ENCODE measurements at places on chromosomes 4 and X.

- no peak for DNase-seq
Observed at GRCh38 chr4:14943749-14944148, 58.5 kb upstream of the CPEB2 start.

DNA sequence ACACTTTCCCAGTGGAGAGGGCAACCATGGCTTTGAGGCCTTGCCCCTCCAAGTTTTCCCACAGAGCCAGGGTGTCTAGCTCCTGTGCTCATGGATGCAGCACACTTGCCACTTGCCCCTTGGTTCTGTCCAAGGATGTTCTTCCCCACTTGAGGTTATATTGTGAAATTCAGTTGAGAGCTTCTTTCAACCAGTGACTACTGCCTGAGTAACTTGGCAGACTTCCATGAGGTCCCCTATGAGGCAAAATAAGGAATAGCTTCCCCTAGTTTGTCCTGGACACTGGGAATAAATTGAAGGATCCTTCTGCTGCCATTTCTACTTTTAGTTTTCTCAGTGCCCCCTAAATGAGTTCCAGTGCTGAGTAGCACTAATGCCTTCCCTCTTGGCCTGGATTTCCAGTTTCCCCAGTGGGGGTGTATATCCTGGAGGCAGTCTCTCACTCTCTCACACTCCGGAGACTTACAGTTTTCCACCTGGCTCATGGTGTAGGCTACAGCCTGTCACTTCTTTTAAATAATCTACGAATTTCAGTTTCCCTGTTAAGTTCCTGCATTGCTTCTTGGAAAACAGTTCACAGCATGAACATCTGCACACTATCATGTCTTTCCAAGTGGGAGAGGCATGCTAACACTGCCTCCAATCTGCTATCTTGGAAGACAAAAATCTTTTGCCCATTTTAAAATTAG, 36.4 kb upstream of the ADH4 start:
- no peak for DNase-seq

- DNase-seq = no peak
Observed at GRCh38 chr4:93351846-93352245, 476.7 kb upstream of the ATOH1 start.

- no peak for DNase-seq
Observed at GRCh38 chr4:8132947-8133705, 25.5 kb downstream of the ABLIM2 start.

DNA sequence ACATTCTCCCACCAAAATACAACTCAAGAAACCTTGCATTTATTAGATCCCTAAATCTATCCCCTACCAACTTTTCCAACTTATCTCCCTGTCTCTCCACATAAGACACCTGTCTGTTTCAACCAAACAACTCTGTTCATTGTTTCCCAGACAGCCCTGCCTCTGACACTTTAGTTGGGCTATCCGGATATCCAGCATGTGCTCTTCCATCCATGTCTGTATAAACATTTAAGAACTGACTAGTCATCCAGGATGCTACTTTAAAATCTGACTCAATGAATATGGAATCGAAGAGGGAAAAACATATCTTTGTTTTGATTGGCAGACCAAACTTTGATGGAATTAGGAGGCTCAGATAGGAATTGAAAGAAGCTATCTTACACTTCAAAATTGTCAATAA, 143.2 kb upstream of the DCAF8L1 start:
- no peak for DNase-seq

DNA sequence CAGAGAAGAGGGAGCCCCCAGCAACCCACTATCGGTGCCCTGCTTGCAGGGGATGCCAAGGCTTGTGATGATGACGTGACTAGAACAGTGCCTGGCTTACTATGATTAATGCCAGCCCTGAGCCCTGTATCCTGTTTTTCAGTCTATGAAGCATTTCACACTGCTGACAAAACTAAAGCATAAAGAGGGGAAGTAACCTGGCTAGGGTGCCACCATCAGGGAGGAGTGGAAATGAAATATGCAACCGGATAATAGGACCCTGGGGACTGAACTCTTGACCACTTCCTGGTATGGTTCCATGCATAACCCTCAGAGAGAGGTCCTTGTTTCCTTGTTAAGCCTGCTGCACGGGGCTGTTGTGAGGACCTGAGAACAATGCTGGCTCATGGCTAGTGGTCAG, 50.3 kb downstream of the MED28 start:
- no peak for DNase-seq

DNA sequence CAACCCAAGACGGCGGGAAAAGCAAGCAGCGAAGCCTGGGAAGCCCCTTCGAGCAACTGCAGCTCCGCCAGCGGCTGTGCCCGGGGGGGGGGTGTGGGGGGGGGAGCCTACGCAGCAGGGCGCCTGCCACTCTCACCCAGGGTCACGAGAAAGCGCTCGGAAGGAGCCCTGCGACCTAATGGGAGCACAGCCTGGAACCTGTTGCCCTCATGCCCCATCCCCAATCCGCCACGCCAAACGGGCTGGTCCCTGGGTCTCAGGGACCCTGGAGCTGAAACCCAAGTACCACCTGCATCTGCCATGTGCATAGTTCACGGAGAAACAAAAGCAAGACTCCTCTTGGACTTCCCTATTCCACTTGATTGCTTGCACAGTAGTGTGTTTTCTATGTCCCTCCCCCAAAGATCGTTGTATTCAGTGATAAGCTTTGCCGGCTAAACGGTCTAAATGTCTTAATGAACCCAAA, 359 bp upstream of the GAB3 start:
- DNase-seq = no peak

DNA sequence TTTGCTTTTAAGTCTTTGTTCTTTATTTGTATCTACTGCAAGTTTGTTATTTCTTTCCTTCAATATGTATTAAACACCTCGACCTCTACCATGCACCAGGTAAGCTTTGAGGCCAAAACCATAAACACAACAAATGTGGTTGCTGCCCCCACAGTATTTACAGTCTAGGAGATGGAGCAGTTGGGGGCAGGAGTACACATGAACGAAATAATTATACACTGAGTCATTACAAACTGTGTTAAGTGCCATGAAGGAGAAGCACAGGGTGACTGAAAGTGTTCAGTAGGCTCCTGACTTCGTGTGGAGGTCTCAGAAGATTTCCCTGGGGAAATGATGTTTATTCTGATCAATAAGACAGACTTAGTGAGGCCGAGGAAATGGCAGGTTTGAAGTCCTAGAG, 30.3 kb downstream of the SLC25A43 start:
- no peak for DNase-seq

DNA sequence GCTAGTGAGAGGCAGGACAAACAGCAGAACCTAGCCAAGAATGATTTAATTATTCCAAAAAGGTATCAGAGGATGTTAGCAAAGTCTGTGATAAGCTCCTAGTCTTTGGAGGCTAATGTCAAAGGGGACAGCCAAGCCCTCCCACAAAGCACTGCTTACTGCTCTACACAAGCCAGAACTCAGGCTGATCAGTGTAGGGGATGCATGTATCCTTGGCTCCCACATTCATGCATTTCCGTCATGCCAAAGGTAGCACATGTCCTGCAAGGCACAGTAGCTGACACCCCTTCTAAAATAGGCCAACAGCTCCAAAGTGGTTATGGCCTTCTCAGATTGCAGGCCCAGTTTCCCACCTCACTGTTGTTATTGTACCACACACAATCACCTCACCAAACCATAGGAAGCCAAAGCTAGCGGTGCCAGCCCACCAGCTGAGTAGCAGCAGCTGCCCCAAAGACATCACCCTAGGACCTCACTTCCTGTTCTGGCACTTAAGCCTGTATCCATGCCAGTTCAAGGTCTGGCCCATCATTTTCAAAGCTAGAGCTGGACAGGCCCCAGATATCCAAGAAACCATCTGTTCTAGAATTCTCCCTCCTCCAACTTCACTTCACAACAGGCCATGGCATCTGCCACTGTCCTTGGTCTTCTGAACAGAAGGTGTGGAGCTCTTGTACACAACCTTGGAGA, 40.9 kb downstream of the TSPAN5 start:
- DNase-seq = no peak

DNA sequence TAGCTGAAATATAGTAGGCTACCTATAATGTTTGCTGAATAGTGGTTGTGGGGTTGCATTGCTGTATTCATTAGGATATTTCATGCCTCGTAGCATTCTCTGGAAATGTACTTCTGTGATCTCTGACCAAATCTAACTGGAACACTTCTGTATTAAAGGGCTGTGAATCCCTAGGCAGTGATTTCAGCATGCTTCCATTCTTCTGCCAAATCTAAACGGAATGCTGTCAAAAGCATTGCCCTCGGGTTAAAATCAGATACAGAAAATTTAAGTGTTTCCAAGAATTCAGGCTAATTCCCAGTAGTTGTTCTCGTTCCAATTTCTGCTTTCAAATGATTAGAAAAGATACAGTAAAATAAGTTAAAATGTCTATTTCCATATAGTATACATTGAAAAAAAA, 1847.5 kb upstream of the IGFBP7 start:
- no peak for DNase-seq

DNA sequence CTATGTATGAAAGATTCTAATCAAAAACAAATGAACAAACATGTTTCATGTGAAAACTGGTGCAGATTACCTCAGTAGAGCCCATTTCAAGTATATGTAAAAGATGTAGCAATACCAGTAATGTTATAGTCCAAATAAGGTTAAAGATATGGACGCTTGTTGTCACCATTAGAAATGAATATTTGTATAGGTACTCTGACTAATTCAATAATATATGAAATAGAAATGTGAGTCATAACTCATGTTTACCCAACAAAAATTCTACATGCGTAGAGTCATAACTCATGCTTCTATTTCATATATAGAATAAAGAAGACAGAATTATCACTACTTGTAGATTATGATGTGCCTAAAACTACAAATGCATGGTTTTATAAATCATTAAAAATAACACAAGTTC, 739.1 kb upstream of the DIAPH2 start:
- no peak for DNase-seq

GRCh38 chr4:82681754-82682153, 116.8 kb downstream of the SCD5 start:
- DNase-seq = no peak

DNA sequence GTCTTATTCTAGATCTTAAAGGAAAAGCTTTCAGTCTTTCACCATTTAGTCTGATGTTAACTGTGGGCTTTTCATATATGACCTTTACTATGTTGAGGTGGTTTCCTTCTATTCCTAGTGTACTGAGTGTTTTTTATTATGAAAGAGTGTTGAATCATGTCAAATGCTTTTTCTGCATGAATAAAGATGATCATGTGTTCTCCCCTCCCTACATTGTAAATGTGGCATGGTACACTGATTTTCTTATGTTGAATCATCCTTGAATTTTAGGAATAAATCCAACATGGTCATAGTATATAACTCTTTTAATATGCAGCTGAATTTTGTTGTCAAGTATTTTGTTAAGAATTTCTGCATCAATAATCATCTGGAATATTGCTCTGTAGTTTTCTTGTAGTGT, 4.3 kb downstream of the CLGN start:
- no peak for DNase-seq

- peak; percentile 44 for DNase-seq
Observed at GRCh38 chr4:10762561-10762960, 78.0 kb upstream of the CLNK start.

DNA sequence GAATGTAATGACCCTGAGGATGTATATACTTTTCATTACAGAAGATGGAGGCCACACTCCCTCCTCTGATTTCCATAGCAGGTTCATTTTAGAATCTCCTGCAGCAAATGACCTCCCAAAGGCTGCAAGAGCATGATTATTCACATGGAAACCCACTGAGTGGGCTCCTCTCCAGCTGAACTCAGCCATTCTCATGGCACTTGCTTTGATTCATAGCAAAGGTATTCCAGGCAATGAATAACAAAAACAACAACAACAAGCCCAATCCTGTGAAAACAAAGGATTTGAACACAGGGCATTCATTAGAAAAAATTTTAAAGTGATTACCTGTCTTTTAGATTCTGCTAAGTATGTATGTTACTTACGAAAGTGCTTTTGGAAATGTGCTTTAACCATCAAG, 894.0 kb upstream of the FRG1 start:
- DNase-seq = no peak

All from NCI-H2029 treated with DMSO at 0.1 percent for 48 hours (cell line).